Naive thymus-derived CD8-positive, alpha-beta T cell (primary cell): ENCODE measurements at places on chromosomes 4 and X.

GRCh38 chr4:110660755-110661154 is 37.9 kb upstream of the PITX2 start:
- no peak for DNase-seq

DNA sequence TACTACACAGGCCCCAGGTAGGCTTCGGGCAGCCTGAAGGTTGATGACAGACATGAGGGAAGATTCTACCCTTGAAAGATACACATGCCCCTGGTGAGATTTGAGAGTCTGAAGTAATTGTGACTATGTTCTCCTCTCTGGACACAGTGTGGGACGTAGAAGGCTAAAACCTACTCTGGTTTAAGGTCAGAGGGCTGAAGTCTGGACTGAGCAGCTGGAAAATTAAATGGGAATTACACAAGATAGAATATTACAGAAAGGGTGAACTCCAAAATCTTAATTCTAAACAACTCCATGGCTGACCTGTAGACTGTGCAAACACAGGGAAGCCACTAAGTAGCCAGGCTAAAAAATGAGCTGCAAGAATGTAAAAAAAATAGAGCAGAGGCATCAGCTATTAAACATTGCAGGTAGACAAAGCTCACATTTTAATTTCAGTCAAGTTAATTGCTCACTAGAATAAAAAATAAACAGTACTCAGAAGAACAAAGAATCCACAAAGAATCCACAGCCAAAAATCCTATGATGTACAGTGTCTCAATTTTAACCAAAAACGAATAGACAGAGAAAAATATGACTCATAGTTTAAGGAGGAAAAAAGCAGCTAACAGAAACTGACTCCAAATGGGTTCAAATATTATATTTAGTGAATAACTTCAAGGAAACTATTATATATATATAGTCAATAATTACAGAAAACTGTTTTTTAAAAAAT is 170.4 kb downstream of the PCDH18 start:
- DNase-seq = no peak

GRCh38 chrX:19532709-19533108 is 17.4 kb upstream of the MAP3K15 start:
- no peak for DNase-seq

DNA sequence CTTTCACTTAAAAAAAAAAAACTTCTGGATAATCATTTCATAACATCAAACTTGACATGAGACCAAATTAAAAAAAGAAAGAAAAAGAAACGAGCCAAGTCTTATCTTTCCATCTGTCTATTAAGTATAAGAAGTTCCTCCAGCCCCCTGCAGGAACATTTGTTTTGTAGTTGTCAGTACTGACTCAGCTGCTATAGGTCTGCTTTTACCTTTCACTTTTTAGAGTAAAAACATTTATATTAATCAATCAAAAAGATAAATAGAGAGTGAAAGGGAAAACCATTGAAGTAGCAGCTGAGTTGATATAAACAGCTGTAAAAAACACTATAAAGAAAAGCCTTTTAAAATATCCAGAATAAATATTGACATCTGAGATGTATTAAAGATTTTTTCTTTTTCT is 46.1 kb downstream of the CCDC158 start:
- no peak for DNase-seq

DNA sequence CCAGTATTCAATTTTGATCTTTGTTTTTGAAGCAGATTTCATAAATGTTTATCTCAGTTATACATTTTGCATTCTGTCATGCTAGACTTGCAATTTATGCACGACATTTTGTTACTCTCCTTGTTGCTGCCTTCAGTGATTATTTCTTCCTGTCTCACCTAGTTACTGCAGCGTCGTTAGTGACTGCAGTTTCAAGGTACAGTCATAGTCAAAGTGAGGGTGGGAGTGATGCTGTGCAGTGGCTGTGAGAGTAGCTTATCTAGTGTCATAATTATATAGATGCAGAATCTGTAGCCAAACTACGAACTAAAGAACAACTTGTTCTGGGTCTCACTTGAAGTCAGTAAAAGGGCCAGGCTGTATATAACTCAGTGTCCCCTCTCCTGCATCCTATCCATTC is 69.8 kb downstream of the GPR101 start:
- DNase-seq = no peak

DNA sequence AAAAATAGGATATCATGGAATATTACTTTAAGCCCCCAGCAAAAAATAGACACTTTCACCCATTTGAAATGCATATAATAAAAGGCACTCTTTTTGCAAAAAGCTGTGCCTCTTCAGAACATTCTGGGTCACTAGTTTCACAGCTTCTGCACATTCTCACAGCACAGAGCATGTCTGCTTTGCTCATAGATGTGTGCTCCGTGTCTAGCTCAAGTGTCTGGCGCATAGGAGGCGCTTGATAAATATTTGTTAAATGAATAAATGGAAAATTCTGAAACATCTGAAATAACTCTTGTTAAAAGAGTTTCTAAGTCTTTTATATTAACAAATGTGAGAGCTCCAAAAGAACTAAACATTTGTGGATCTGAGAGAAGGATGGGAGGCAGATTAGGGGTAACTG is 275.2 kb downstream of the PTTG2 start:
- DNase-seq = no peak

DNA sequence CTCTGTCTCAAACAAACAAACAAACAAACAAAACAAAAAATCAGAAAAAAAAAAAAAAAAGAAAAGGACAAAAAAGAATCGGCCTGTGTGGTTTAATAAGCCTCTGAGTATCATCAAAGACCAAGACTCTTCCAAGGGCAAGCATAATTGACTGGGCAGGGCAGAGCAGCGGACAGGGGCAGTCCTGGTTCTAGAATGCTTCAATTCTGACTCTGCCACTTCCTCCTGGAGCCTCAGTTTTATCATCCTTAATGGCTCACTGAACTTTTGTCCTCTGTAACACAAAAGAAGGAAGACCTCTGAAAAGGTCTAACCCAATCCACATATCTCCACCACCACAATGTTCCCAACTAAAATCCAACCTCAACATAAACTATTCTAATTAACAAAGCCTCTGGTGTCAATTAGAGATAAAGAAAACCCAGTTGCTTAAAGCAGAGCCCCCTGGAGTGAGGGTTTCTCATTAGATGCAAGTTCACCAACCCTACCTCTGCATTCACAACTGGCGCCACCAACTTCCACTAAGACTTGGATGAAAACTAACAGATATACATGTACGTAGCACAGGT is 51.7 kb downstream of the TBC1D9 start:
- DNase-seq = no peak

DNA sequence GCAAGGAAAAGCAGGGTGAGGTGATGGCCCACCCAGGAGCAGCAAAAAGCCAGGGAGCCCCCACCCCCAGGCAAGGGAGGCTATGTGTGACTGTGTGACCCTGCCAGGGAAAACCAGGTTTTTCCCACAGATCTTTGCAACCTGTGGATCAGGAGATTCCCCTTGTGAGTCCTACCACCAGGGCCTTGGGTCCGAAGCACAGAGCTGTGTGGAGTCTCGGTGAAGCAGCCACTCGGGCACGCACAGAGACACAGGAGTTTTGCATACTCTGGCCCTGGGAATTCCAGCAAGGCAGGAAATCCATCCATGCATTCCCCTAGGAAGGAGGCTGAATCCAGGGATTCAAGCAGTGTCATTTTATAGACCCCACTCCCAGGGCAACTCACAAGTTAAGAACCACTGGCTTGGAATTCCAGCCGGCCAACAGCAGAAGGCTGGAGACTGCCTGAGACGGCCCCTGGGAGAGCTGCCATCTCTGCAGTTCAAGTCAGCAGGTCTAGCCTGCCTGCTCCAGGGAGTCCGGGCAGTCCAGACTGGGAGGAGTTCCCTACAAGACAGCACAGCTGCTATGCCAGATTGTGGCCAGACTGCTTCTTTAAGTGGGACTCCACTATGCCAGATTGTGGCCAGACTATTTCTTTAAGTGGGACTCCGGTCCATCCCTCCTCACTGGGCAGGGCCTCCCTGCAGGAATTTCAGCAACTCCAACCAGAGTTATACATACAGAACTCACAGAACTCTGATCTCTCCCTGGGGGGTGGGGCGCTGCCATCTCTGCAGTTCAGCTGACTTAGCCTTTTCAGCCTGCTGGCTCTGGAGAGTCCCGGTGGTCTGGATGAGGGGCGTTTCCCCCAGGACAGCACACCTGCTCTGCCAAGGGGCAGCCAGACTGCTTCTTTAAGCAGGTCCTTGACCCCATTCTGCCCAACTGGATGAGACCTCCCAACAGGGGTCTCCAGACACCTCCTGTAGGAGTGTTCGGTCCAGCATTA is 85.1 kb upstream of the ADAD1 start:
- no peak for DNase-seq

DNA sequence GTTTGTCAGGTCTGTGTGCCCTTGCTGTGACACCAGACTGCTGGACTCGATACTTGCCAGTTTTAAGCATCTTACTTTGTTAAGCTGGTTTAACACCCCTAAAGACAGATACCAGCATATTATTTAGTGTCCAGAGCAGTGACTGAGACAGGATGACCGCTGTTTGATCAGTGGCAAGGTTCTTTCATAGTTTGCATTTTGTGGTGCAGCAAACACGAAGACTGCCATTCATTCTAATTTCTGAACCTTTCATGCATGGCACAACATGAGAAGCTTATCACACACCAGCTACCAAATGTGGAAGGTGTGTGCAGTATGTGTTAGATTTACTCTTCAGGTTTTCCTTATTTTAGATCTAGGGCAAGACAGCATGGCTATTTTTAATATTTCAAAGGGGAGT is 28.2 kb downstream of the JADE1 start:
- DNase-seq = no peak

GRCh38 chr4:128225148-128225547 is 62.5 kb downstream of the PGRMC2 start:
- no peak for DNase-seq

DNA sequence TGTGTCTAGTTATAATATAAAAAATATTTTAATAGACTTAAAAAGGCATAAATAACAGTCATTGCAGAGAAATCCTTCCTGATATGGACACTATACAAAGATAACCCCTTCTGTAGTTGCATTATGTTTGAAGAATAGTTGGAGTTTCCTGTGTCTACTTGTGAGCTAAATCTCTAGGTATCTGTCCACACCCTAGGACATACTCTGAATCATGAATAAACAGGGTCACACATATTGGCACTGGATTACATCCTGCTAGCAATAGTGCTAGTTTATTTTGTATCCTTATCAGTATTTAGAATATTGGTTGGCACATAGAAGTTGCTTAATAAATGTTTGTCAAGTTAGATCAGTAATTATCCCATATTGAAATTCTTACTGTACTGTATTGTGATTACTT is 173.9 kb downstream of the GRXCR1 start:
- no peak for DNase-seq

- DNase-seq = no peak
Measured at GRCh38 chr4:16952896-16953630, 54.6 kb upstream of the LDB2 start.

GRCh38 chr4:7596918-7597606 is 162.3 kb upstream of the PSAPL1 start:
- DNase-seq = no peak

DNA sequence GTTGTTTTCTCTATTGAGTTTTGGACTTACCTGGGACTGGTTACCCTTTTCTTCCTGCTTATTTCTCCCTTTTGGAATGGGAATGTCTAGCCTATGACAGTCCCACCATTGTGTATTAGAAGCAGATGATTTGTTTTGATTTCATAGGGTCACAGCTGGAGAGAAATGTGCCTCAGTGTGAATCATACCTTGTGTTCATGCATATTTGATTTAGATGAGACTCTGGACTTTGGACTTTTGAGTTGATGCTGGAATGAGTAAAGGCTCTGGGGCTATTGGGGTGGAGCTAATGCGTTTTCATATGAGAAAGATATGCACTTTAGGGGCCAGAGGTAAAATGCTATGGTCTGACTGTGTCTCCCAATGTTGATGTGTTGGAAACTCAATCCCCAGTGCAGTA is 30.5 kb upstream of the TEX13C start:
- DNase-seq = no peak

GRCh38 chrX:114532111-114532805 is 51.6 kb upstream of the HTR2C start:
- DNase-seq = no peak

DNA sequence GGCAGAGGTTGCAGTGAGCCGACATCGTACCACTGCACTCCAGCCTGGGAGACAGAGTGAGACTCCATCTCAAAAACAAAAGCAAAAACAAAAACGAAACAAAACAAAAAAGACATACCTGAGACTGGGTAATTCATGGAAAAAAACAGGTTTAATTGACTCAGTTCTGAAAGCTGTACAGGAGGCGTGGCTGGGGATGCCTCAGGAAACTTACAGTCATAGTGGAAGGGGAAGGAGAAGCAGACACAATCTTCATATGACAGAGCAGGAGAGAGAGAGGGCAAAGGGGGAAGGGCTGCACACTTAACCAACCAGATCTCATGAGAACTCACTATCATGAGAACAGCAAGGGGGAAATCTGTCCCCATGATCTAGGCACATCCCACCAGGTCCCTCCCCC is 229.5 kb downstream of the STK32B start:
- DNase-seq = no peak

DNA sequence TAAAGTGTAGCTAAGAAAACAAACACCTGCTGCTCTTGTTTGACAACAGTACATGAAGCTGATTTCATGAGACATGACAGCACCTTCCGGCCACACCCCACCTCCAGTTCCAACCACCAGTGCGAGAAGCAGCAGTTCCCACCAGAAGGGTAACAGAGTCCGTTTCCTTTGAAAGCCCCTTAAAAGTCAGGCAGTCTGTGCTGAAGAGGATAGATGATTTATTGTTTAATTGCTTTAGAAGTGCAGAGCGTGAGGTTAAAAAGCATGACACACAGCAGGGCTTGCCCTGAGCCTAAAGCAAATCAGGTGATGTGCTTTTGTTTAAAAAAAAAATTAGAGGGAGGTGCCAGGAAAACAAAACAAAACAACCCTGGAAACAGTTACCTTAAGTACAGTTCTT is 82.6 kb downstream of the HADH start:
- peak; percentile 66 for DNase-seq

DNA sequence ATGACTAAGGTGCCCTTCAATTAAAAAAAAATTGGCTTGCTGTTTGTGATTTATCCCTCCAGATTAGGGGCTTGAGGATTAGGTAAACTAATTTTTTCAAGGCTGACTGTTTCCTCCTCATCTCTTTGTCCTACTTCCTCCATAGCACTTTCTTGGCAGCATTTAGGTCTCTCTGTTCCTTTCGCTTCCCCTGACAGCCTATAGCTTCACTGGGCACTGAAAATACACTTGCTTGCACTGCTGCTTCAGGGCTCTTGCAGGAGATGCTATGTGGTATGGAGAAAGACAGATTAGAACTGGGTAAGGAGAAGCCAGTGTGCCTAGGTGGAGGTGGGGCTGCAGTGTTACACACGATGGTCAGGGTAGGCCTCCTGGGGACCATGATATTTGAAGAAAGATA is 112.3 kb upstream of the SFRP2 start:
- no peak for DNase-seq

GRCh38 chrX:123201720-123202119 is 17.6 kb downstream of the GRIA3 start:
- DNase-seq = no peak
